ENCODE measurements at places on chromosomes 4 and X.

DNA sequence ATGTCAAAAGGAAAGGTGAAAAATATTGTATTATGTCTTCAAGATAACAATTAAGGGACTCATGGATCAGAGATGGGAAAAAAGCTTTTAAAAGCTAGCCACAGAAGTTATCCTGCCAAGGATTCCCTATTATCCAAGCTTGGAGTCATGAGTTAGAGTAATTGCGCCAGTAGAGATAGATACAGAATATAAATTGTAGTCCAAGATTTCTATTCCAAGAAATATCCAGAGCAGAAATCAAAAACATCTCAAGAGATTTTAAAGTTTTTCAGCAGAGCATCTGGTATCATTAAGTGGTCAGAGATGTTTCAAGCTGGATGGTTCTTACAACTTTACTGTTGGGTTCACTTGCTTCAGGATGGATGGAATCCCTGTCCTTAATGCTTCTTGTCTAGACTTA lies 186.7 kb downstream of the PCDH18 start:
- no peak for DNase-seq

DNA sequence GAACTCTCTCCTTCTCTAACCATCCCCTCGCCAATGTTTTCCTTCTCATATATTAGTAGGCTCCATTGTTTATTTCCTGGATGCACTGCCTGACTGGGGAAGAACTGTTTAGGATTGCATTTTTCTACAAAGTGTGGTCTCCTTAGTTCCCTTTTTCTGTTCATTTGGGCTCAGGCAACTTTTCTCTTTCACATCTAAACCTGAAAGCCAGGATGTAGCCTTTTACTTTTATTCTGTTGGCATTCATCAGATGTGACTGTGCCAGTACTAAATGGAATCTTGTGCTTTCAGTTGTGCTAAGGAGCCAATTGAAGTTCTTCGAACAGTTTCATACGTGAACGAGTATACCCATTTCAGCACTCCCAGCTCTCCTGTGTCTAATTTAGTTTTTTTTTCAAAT lies 59.8 kb downstream of the DDIT4L start:
- DNase-seq: no peak

- DNase-seq: no peak
Observed at GRCh38 chr4:54391104-54391503, 162.0 kb downstream of the PDGFRA start.

DNA sequence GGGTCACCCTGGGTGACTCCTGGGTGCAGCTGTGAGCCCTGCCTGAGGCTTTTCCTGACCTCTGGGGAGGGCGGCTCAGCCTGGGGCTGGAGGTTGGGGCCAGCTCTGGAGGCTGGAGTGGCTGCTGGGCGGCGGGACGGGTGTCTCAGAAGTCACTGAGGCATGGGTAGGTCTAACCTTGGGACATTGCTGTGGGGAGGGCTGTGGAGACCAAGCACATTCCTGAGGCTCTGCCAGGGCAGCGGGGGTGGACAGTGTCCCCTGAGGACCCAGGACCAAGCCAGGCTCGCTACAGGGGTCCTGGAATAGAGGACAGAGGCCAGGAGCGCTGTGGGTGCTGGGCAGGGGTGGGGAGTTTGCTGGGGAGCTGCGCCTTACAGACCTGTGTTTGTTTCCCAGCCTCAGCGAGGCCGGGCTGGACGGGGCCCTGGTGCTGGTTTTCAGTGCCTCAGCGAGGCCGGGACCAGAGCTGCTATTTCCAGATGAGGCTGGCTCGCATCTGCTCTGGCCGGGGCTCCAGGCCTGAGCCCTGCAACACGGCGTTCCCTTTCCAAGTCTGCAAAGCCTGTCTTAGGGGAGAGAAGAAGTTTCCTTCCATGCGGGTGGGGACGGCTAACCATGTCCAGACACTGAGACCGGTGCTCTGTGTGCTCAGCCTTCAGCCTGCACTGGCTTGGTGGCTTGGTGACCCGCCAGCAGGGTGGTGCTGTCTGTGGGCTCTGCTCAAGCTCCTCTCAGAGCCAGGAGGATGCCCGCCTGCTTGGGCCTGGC lies 3.0 kb upstream of the SLC25A6 start:
- no peak for DNase-seq

GRCh38 chr4:68011684-68012083 lies 48.4 kb upstream of the TMPRSS11A start:
- peak; percentile 46 for DNase-seq

- no peak for DNase-seq
Observed at GRCh38 chr4:173794662-173795061, 264.6 kb upstream of the HAND2 start.

All from mammary epithelial cell (primary cell).